Cortex of kidney (tissue), 1 donor: ENCODE measurements at places on chromosomes 2 and 18.

DNA sequence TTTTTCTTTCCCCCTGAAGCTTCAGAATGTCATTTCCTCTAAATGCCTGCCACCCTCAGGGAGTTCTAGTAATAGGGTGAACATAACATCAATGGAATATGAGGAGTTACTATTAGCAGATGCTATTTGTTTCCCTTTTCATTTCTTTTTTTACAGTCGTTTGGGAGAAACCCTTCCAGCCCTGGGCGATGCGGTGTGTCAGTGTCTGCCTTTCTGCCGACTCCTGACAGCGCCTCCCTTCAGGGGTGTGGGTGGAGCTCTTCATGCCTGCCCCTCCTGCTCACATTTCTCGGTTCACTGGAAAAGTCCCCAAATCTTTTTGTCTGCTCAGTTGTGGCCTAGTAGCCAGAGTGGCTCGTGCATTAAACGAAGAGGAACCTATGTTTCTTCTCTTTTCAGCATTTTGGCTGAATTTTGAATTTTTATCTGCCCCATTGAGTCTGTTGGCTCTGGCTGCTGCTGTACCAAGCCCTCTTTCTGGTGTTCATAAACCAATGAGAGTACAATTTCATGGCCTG is 72.3 kb downstream of the FMNL2 start:
- DNase-seq: no peak

DNA sequence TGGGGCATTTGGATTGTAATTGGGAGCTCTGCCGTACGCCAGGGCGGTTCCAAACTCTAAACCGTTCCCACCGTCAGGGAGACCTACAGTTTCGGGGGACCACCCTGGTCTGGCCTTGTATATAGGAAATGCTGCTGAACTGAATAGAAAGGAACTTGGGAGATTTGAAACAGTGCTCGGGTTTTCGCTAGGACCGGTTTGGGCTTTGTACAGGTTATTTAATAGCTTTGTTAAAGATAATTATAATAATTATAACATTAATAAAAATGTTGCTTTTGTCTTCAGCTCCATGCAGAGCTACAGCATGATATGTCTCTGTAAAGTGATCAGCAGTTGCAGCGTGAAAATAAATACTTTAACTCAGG is 2.4 kb downstream of the SP5 start:
- no peak for DNase-seq

- no peak for DNase-seq
Observed at GRCh38 chr2:38091760-38092159, 15.8 kb upstream of the CYP1B1 start.

DNA sequence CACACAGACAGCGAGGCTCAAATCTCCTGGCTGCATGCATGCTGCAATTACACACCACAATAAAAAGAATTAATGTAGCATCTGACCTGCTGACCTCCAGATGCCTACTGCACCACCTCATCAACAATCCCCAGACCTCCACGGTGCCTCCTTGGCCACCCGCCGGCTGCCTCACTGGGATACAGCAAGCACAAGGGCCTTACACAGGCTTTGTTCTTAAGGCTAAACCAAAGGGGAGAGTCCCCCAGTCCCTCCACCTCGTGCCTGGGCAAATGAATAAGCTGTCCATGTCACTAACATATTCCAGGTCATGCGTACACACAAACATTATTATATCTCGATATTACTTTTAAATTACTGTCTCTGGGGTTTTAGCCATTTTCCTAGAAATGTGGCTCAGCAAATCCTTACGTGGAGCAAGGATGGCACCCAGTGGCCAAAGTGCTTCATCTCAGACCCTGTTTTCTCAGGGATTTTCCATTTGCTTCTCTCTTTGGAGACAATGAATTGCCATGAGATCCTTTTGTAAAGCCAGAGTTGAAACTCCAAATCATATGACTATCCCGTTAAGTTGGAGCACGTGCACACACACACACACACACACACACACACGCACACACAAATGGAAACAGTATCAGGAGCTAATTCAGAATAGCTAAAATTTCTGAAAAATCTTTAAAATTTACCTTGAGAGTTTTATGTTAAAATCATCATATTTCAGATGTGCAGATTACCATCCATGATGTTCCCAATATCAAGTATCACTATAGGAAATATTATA is 313.8 kb downstream of the PDE11A start:
- no peak for DNase-seq

- no peak for DNase-seq
Observed at GRCh38 chr2:190942697-190943096, 62.1 kb downstream of the GLS start.

DNA sequence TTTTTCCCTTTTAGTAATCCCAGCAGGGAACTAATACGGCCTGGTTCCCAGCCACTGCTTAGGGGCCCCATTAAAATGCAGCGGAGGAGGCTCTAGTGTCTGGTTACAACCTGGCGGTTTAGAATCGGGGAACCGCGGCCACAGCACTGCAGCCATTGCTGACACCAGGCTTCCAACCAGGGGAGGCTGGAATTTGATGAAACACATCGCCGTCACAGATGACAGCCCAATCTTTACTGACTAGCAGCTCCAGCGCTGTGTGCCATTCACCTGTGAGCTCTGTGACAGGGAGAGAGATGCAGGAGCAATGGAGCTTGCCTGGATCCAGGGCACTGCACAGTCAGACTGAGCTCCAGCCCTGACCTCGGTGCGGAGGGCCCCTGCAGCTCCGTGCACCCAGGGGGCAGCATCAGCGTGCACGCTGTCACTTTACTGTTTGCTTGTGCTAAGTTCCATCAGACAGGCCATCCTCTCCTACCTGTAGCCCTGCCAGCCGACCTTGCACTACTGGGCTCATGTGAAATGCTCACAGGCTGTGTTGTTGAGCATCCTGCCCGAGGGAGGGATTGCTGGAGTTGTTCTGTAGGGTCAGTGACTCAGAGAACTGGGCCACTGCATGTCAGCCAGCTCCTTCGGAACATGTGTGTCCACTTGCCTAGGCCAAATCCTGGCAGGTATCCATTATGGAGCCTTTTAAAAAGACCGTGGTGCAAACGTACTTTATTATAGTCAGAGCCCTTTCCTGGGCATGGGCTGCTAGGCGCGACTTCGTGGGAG is 203.5 kb downstream of the SEPTIN10 start:
- no peak for DNase-seq

DNA sequence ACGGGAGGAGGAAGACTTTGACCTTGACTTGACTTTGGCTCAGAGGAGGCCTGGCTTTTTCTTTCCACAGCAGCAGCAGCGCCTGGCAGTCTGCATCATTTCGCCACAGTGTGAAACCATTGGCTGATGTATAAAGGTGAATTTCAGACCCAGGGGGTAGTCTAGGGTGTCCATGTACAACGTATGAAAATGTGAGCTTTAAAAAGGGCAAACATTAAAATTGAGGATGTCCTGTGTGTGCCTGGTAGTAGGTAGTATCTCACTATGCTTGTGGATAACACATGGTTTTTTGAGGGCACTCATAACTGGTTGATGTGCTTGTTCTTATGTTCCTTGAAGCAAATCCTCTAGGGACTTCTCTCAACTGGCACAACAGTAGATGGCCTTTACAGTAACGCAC is 86.1 kb downstream of the LPIN1 start:
- no peak for DNase-seq

DNA sequence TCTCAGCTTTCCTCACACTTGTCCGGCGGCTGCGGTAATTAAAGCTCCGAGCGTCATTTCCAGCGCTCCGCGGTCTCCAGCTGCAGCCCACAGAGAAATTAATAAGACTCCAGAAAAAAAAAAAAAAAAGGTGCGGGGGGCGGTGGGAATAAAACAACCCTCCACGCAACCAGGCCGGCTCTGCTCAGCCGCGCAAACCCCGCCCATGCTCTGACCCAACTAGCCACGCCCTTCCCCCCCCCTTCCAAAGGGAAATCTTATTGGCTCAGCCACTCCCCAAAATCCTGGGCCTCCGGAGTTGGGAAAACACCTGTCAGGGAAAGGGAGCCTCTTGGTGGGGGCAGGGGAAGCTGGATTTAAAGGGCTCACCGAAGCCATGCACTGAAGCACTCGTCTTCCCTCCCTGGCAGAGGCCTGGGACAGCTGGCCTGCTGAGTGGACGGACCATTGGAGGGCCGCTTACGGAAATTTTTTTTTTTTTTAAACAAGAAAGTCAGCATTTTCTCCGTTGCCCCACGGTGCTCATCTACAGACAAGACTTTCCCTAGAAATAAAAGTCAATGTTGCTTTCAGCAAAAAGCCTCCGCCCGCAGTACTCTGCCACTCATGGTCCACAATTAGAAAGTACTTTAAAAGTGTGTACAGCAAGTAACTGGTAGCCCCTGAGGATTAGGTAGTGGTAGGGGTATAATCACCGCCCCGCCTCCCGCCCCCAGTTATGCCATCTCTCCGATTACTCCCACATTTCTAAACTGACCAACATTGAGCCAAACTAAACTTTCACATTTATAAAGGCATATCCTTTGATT is 674 bp upstream of the ERBB4 start:
- DNase-seq: no peak

DNA sequence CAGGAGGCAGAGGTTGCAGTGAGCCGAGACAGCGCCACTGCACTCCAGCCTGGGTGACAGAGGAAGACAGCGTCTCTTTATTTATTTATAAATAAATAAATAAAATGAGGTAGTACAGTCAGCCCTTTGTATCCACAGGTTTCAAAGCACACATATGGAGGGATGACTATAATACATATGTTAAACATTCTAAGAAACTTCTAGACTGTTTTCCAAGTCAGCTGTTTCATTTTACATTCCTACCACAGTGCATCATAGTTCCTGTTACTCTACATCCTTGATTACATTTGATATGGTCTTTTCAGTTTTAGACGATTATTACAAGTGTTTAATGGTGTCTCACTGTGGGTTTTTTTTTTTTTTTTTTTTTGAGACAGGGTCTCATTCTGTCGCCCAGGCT is 157.6 kb downstream of the ATAD2B start:
- no peak for DNase-seq

DNA sequence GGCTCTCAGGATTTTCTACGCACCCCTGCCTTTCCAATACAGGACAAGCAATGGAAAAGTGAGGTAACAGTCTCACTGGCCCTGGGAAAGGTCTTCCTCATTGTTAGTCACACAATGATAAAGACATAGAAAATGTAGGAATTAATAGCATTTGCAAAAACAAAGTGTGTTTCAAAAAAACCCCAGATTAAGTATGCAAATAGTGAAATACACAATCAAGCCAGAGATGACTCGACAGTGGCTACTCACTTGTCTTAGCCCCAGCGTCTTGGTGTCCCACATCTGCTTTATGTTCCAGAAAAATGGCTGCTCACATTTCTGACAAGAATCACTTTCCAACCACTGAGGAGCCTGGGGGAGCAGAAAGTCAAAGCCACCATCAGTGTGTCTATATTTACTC is 47.0 kb upstream of the AP1S3 start:
- DNase-seq: no peak

GRCh38 chr2:68320118-68320641 is 431 bp upstream of the CNRIP1 start:
- DNase-seq: no peak

- no peak for DNase-seq
Observed at GRCh38 chr2:157587576-157587975, 41.1 kb downstream of the ACVR1C start.
